ENCODE measurements at places on chromosomes 3 and 15.

- no peak for DNase-seq
These were observed 17.7 kb downstream of the MRPL3 start for GRCh38 chr3:131485119-131485518.

DNA sequence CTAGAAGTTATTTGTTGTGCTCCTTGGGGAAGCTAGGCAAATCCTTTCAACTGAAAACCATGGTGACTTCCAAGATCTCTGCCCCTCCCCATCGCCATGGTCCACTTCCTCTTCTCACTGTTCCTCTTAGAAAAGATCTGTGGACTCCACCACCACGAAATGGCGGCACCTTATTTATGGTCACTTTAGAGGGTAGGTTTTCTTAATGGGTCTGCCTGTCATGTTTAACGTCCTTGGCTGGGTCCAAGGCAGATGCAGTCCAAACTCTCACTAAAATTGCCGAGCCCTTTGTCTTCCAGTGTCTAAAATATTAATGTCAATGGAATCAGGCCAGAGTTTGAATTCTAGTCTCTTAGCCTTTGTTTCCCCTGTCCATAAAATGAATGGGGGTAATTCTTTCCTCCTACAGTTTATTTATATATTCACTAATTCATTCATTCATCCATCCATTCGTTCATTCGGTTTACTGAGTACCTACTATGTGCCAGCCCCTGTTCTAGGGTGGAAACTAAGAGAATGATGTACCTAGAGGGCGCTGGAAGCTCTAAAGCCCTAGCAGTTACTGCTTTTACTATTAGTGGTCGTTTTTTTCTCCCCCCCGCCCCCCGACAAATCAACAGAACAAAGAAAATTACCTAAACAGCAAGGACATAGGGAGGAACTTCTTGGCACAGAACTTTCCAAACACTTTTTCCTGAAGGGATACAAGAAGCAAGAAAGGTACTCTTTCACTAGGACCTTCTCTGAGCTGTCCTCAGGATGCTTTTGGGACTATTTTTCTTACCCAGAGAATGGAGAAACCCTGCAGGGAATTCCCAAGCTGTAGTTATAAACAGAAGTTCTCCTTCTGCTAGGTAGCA lies 657 bp downstream of the PATL2 start:
- peak; percentile 71 for DNase-seq

DNA sequence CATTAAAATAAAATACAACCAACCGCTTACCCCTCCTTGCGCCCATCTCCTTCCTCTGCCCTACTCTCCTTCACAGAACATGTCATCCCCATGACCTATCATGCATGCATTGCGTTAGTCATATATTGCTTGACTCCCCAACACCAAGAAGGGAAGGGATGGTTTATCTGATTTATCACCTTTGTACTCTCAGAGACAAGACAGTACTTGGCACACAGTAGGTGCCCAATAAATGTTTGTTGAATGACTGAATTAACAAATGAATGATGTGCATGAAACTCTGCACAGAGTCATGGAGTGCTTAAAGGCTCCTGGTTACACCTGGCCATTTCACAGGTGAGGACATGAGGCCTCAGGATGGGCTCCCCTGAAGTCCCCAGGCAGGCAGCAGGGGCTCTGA lies 59.7 kb downstream of the IQSEC1 start:
- DNase-seq = peak; percentile 48

GRCh38 chr3:138594935-138595610 lies 1.0 kb upstream of the CEP70 start:
- DNase-seq = no peak

DNA sequence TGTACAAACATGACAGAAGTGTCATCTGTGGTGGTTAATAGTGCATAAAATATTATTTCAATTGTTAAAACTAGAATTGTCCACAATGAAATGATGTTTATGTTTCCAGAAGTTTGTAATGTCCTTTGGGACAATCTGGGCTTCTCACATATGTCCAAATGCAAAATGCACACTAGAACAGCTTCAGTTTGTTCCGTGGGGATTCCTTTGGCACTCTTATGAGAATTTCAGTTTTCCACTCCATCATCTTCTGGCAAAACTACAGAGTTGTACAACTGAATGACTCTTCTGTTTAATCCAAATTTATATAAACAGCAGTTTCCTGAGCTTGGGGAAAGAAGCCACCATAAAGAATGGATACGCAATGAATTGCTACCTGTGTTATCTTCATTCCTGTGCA lies 2.0 kb upstream of the OR5H6 start:
- DNase-seq = no peak

DNA sequence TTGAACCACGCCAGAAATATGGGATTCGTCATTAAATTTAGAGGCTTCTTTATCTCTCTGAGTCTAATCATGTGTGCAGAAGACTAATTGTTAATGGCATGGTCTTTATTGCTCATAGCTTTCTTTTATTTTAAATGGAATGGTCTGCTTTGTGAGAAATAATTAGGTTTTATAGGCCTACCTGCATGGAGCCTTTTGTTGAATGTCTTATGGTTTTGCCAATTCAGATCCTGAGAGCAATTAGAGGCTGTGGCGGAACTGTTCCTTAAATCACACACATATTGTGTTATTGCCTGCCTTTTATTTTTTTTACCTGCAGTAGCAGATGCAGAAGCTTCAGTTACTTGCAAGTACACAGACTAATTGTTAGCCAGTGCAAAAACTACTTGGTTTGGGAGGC lies 306.2 kb downstream of the NLGN1 start:
- DNase-seq = no peak

DNA sequence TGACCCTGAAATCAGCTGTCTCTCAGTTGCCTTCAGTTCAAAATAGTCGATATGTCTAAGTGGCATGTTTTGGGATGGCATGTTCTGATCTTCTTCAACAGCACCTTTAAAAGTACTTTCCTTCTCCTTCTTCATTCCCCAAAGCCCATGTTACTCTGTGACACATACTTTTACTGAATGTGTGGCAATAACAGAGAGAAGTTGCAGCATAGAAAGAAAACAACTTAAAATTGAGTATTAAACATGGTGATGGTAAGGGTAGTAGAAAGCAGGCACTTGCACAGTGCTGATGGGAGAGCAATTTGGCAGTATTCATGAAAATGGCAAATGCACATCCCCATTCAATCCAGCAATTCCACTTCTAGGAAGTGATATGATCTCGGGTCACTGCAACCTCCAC lies 12.3 kb upstream of the ULK4 start:
- DNase-seq = no peak
